CMK (cell line): ENCODE measurements at places on chromosomes 12 and 14.

- DNase-seq, result no peak
Observed at GRCh38 chr14:40229676-40230075, 797.4 kb upstream of the FBXO33 start.

DNA sequence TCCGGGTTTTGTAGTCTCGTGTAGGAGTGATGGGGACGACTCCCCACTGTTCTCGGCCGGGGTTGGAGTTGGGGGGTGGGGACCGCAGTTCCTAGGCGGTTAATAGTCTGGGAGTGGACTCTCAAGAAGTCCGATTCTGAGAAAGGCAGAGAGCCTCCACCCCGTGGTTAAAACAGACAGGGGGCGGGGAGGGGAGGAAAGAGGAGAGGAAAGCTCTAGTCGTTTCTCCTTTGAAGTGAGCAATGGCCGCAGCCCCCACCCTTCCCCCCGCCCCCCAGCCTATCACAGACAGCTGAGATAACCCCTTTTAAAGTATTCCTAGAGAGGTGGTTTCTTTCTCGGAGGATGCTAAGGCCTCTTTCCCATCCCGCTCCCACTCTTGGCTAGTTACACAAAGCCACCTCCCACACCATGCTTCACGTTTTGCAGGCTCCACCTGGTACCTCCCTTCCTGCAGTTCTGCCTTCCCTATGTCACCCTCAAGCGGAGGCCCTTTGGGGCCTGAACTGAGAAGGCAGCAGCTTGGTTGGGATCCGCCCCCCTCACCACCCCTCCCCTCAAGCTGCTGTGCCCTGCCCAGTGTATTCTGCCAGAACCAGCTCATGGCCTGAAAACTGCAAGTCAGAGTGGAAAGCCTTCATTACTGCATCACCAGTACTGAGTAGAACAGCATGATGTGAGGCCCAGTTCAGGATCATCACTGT, 853 bp downstream of the USP5 start:
- DNase-seq, result no peak

DNA sequence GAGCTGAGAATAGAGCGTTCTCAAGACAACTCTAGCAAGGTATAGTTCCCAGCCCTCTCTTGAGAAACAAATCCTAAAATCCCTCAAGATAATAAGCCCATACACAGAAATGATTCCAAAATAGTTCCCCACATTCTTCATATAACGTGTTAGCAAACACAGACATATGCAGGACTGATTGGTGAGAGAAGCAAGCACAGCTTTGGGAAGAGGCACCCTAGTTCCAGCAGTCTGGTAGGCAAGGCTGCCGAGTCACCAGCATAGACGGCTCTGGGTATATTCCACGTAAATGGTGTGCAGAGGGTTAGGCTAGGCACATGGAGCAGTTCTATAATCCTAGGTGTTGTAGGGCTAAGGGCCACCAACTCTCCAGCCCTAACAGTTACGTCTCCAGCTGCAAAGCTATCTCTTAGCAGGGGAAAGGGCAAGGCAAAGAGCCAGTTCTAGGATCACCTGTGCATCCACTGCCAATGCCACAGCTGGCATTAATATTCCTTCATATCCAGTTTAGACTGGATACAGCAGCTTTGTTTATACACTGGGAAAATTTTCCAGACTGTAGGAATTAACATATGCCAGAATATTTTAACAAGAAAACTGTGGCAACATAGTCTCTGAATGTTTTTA, 52.9 kb downstream of the SH2B3 start:
- no peak for DNase-seq

DNA sequence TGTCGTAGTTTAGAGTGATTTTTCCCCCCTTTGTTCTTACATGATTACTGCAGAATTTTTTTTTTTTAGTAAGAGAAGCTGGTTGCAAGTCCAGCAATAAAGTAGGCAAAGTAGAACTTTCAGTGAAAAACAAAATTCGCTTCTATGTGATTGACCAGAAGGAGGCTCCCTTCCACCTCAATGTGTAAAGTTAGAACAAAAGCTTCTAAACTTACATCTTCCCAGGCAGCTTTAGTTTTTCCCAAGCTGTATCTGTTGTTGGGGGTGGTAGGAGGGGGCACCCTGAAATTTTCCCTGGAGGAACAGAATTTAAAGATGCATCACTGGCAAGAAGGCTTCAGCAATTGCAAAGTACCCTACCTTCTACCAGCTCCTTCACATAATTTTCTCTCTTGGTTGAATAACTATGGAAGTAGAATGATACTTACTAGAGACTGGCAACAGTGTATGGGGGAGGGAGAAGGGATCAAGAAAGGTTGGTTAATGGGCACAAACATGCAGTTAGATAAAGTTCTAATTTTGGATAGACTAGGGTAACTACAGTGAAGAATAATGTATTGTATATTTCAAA, 87.3 kb upstream of the E2F7 start:
- no peak for DNase-seq

GRCh38 chr12:126443977-126444376, 1378.7 kb downstream of the AACS start:
- no peak for DNase-seq
